ENCODE measurements at places on chromosomes 7 and 10.

DNA sequence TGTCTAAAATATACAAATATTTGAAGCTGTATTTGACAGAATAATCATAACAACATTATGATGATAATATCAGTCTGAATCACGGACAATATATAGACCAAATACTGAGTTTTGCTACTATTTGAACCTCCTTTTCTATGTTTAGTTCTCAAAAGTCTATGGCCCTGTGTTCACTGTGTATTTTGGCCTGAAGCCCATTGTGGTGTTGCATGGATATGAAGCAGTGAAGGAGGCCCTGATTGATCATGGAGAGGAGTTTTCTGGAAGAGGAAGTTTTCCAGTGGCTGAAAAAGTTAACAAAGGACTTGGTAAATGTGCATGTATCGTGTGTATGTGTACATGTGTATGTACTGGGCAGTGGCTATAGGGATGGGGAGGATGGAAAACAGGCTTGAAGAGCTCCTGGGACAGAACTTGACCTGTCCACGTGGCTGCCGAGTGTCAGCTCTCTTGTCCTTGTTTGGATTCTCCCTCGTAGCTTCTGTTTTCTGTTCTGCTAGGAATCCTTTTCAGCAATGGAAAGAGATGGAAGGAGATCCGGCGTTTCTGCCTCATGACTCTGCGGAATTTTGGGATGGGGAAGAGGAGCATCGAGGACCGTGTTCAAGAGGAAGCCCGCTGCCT lies 4.2 kb downstream of the CYP2C18 start:
- DNase-seq = no peak

DNA sequence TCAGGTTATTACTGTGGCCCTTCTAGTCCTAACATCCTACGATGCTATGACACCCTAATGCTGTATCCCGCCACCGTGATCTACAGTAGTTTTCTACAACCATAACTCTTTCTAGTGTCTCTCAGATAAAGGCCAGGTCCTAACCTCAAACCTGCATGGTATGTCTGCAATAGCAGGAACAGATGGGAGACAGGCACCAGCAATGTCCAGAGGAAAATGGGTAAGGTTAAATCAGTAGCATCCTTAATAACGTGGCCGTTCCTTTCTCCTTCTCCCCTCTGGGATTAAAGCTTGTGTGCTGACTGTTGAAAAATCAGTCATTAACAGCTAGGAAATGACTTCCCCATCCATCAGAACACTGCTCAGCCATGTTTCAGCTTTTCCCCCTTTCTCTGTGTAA lies 321.9 kb upstream of the NPVF start:
- no peak for DNase-seq

DNA sequence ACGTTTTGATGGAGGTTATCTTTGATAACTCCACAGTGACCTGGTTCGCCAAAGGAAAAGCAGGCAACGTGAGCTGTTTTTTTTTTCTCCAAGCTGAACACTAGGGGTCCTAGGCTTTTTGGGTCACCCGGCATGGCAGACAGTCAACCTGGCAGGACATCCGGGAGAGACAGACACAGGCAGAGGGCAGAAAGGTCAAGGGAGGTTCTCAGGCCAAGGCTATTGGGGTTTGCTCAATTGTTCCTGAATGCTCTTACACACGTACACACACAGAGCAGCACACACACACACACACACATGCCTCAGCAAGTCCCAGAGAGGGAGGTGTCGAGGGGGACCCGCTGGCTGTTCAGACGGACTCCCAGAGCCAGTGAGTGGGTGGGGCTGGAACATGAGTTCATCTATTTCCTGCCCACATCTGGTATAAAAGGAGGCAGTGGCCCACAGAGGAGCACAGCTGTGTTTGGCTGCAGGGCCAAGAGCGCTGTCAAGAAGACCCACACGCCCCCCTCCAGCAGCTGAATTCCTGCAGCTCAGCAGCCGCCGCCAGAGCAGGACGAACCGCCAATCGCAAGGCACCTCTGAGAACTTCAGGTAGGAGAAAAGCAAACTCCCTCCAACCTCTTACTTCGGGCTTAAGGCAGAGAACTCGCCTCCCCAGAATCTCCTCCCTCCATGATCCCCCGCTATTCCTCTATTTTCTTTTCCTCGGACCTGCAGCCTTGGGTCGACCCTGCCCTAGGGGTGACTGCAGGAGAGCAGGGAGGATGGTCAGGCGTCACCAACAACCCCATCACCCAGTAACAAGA lies at the start of gene SERPINE1:
Gene SERPINE1 (plus strand): TSS at position 454 of the 809 bp plus-strand sequence. CDS start 1,290 bp downstream, outside the sequence.
- peak; percentile 96 for DNase-seq

GRCh38 chr7:36062154-36062815 lies 90.8 kb upstream of the EEPD1 start:
- no peak for DNase-seq

GRCh38 chr10:17409170-17409733 lies 45.1 kb downstream of the ST8SIA6 start:
- no peak for DNase-seq

DNA sequence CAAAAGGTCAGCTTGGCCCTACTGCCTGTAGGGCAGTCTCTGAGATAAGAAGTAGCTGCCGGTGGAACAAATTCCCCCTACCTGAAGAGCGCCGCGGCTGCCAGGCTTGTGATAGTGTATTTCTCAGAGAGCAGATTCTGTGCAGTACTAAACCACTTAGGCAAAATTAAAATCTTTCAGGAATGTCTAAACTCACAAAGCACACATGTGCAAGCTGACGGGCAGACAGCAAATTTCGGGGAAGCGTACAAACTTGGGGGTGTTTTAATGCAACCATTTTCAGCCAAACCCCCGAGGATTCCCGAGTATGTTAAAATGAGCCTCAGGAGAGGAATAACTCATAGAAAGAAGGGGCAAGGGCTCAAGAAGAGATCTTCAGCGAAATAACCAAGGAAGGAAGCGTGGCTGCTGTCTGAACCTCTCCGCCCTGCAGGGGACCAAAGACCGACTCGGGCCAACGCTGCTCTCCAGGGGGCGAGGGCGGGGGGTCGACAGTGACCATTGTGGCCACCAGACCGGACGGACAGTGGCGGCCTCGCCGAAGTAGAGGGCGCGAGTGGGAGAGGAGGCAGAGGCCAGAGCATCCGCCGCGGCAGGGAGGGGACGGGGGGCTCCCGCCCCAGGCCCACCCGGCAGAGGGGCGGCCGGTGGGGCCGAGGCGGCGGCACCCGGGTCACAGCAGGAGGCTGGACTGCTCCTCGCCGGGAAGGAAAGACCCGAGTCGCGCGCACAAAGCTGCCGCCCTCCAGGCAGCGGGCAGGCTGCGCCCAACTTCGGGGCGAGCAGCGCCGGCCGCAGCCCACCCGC lies 819 bp downstream of the HYCC1 start:
- DNase-seq = no peak

- DNase-seq = no peak
Measured at GRCh38 chr7:147593271-147594057, 997.1 kb upstream of the C7orf33 start.

DNA sequence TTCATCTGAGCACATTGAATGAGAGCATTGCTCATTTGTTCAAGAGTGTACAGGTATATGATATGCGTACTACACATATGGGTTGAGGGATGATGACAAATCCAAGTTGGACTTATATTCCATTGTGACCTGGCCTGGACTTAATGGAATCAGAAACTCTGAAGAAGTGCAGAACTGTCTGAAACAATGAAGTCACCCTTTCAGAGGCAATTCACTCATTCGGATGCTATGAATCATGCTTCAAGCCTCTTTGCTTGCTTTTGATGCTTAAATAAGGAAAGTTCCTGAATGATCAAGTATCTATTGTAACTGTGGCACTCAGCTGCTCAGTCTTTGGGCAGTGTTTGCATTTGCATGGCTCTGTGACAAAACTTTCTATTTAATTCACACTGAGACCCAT lies 93.4 kb downstream of the ZNF365 start:
- DNase-seq = no peak

GRCh38 chr7:63008366-63008765 lies 990.3 kb upstream of the ZNF722 start:
- no peak for DNase-seq

GRCh38 chr10:10919976-10920375 lies 97.7 kb upstream of the CELF2 start:
- DNase-seq = no peak

All from astrocyte of the cerebellum (primary cell).